GM12878 (cell line): ENCODE measurements at places on chromosomes 4 and X. TPM values are rescaled to one million over a fixed set of nuclear protein-coding genes. Genes with fewer than 3 reads are reported as not detected.

GRCh38 chr4:153639833-153640802 is 44.0 kb upstream of the TLR2 start:
- peaks cover 11% of the 10 kb centered on the region for H3K36me3 ChIP-seq
- H3K27ac ChIP-seq, result no peak overlapping the region
- no peak overlapping the region for H3K4me3 ChIP-seq

- H3K27me3 ChIP-seq, result no peaks in the 10 kb centered on the region
- DNase-seq, result no peak
- no peaks in the 10 kb centered on the region for H3K36me3 ChIP-seq
- H3K27ac ChIP-seq, result no peak overlapping the region
- H3K4me1 ChIP-seq, result no peaks in the 10 kb centered on the region
- H3K4me3 ChIP-seq, result no peak overlapping the region
Observed at GRCh38 chr4:177070533-177071058, 239.1 kb upstream of the NEIL3 start.

DNA sequence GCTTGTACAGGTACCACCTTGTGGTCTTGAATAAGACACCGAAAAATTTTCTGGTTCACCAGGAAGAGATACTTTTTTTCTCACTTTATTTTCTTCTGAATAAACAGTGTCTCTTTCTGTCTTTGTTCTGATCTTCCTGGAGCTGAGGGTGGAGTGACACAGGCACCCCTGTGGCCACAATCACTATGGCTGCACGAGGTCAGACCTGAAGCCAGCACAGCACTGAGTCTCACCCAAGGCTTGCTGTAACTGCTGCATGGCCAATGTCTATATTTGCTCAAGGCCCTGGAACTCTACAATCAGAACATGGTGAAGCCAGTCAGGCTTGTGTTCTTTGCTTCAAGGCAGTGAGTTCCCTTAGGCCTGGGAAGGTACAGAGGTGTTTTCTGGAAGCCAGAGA is 87.2 kb downstream of the GPR174 start:
- H3K4me1 ChIP-seq, result no peaks in the 10 kb centered on the region
- H3K36me3 ChIP-seq, result no peaks in the 10 kb centered on the region
- H3K27me3 ChIP-seq, result no peaks in the 10 kb centered on the region
- DNase-seq, result no peak
- H3K4me3 ChIP-seq, result no peak overlapping the region
- H3K27ac ChIP-seq, result no peak overlapping the region

Gene ZNF157
- 0.11 TPM in 1 of 2 replicates, not detected in the other for total RNA-seq

DNA sequence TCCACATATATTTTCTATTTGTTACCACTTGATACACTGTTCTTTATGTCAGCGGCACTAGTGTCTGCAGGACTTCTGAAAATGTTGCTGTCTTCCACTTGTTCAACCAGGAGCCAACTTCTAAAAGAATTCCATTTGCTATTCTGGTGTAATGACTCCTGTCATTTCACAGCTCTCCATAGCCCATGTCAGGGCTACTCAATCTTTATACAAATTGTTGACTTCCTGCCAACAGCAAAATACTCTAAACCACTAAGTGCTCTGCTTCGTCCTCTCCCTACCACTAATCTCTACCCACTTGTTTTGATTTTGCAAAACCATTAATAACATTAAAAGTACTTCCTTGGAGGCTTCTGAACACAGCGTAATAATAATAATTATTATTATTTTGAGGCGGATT is 7.2 kb downstream of the CTSO start:
- H3K4me1 ChIP-seq, result no peaks in the 10 kb centered on the region
- H3K36me3 ChIP-seq, result no peaks in the 10 kb centered on the region
- no peak for DNase-seq
- H3K27ac ChIP-seq, result no peak overlapping the region
- no peaks in the 10 kb centered on the region for H3K27me3 ChIP-seq

Gene ADGRG4
- not detected in 2 replicates for total RNA-seq

Gene CXCL10
- total RNA-seq, result 1.3 and 2.2 TPM in 2 replicates

Gene PABPC1L2B
- not detected in 2 replicates for total RNA-seq

GRCh38 chr4:95998311-95998710 is 158.4 kb downstream of the PDHA2 start:
- no peaks in the 10 kb centered on the region for H3K4me1 ChIP-seq
- no peak overlapping the region for H3K27ac ChIP-seq
- DNase-seq, result no peak
- H3K36me3 ChIP-seq, result no peaks in the 10 kb centered on the region
- no peak overlapping the region for H3K4me3 ChIP-seq

Gene SYTL4
- total RNA-seq, result 0.74 TPM in 1 of 2 replicates, not detected in the other

Gene NOA1
- 31.6 and 34.0 TPM in 2 replicates for total RNA-seq

DNA sequence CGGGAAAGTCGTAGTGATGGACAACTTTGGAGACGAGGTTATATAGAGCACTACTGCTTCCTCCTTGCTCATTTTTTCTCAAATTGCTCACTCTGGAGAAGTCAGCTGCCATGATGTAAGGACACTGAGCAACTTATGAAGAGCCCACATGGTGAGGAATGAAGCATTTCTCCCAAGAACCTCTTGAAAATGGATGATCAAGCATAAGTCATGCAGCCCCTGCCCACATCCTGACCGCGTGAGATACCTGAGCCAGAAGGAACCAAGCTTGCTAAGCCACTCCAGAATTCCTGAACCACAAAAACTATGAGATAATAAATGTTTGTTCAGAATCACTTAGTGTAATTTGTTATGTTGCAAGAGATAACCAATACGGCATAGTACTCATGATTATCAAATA is 42.8 kb downstream of the PDE5A start:
- H3K36me3 ChIP-seq, result no peaks in the 10 kb centered on the region
- DNase-seq, result no peak

GRCh38 chr4:84110040-84110439 is 389.1 kb downstream of the NKX6-1 start:
- no peaks in the 10 kb centered on the region for H3K4me1 ChIP-seq
- H3K27ac ChIP-seq, result no peak overlapping the region
- H3K36me3 ChIP-seq, result no peaks in the 10 kb centered on the region
- no peaks in the 10 kb centered on the region for H3K27me3 ChIP-seq
- DNase-seq, result no peak
- H3K4me3 ChIP-seq, result no peak overlapping the region

DNA sequence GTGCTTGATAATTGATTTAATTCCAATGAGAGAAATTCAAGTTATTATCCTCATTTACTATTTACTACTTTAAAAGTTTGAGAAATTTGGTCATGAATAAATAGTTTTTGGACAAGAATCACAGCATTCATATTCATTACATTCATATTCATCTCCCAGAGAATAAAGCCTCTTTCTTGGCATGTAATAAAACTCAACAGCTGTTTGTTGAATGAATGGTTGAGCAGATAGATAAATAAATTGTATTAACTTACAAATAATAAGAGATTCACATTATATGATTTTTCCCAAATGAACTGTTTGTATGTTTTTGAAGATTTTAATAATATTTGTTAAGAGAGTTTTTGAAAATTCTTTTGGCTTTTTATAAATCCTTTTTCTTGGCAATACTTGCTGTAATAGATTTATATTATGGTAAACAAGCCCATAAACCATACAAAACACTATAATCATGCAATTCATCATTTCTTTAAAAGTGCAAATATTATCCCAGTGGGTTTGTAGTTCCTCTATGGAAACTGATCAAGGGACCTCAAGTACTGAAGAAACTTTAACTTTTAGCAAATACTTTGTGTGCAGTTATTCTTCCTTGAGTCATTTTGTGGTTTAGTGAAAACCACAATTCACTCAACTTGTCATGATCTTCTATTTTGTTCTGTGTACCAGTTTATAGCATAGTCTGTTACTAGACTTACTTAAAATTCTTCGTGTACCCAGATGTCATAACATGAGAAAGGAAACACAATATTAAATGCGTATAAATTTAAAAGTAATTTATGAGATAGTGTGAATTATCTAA is 371.8 kb downstream of the ADGRL3 start:
- H3K4me1 ChIP-seq, result no peaks in the 10 kb centered on the region
- no peaks in the 10 kb centered on the region for H3K36me3 ChIP-seq
- DNase-seq, result no peak
- no peak overlapping the region for H3K27ac ChIP-seq

DNA sequence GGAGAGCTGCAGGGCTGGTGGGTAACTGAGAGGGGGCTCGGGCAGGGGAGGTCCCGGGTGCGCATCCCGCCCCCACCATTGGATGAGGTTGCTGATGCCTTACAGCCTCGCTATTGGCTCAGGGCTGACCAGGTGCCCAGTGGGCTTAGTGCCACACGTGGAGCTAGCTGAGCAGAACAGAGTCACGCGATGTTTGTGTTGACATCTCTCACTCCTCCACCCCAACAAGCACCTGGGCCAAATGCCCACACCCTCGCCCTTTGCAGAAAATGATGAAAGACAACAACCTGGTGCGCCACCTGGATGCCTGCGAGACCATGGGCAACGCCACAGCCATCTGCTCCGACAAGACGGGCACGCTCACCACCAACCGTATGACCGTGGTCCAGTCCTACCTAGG is 31.8 kb downstream of the ATP2B3 start:
- no peaks in the 10 kb centered on the region for H3K4me1 ChIP-seq
- H3K4me3 ChIP-seq, result no peak overlapping the region
- no peaks in the 10 kb centered on the region for H3K36me3 ChIP-seq
- H3K27me3 ChIP-seq, result no peaks in the 10 kb centered on the region

Gene ADH7
- not detected in 2 replicates for total RNA-seq

DNA sequence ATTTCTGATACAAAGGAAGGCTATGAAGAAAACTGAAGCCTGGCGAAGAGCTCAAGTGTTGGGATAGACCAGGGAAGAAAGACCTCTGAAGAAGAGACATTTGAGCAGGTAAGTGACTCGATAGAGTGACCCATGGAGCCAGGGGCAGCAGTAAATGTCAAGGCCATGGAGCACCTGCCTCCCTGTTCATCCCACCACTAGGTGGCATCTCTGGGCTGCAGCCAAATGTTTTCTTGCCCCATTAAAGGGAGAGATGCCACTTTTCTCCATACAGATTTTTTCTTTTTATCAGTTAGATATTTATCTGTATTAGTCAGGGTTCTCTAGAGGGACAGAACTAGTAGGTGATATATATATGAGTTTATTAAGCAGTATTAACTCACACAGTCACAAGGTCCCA is 4.9 kb upstream of the ZNF81 start:
- H3K27me3 ChIP-seq, result no peaks in the 10 kb centered on the region
- no peak overlapping the region for H3K4me3 ChIP-seq
- no peak for DNase-seq
- no peak overlapping the region for H3K27ac ChIP-seq
- H3K4me1 ChIP-seq, result no peaks in the 10 kb centered on the region
- no peaks in the 10 kb centered on the region for H3K36me3 ChIP-seq

DNA sequence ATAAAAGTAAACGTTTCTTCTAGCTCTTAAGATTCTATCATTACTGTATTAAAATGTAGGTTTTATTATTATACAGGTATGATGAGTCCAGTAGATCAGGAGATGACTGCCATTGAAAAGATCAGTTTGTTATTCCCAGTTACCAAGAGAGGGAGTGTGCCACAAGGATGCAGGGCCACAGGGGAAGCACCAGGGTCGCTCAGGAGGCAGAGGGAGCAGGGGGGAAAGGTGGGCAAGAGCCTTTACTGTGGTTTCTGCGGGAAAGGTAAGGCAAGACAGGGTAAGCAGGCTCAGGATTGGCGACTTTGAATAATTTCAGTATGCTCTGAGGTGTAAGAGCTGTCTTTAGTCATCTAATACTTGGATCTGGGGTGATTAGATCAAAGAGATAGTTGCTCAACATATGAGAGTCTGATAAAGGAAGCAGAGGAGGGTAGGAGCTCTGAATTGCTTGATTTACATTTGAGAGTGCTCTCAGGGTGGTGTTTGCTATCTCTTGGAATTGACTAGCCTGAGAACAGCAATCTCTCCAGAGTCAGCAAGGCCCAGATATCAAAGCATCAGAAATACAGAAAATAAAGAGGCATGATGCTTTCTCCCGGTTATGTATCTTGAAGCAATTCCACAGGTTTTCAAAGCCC is 86.0 kb downstream of the NDST3 start:
- H3K27ac ChIP-seq, result no peak overlapping the region
- DNase-seq, result no peak
- H3K36me3 ChIP-seq, result no peaks in the 10 kb centered on the region
- no peaks in the 10 kb centered on the region for H3K4me1 ChIP-seq
- no peaks in the 10 kb centered on the region for H3K27me3 ChIP-seq

GRCh38 chrX:26918631-26919030 is 544.5 kb downstream of the PPP4R3C start:
- DNase-seq, result no peak
- H3K27me3 ChIP-seq, result no peaks in the 10 kb centered on the region
- H3K27ac ChIP-seq, result no peak overlapping the region
- no peak overlapping the region for H3K4me3 ChIP-seq
- no peaks in the 10 kb centered on the region for H3K36me3 ChIP-seq
- H3K4me1 ChIP-seq, result no peaks in the 10 kb centered on the region

DNA sequence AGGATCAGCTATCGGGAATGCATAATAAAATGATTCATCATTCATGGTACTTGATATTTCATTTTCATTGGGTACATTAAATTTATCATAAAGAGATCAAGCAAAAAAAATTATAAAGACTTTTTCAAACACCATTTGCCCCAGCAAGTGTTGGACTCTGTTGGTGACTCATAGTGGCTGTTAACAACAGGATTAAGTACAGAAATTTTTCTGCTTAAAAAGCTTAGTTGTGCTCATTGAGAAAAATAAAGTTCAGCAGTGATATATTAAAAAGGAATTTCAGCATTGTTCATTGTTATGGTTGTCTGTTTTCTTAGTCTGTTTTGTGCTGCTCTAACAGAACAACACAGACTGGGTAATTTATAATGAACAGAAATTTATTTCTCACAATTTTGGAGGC is 86.2 kb upstream of the PCDH10 start:
- H3K36me3 ChIP-seq, result no peaks in the 10 kb centered on the region
- no peak for DNase-seq
- H3K4me3 ChIP-seq, result no peak overlapping the region

DNA sequence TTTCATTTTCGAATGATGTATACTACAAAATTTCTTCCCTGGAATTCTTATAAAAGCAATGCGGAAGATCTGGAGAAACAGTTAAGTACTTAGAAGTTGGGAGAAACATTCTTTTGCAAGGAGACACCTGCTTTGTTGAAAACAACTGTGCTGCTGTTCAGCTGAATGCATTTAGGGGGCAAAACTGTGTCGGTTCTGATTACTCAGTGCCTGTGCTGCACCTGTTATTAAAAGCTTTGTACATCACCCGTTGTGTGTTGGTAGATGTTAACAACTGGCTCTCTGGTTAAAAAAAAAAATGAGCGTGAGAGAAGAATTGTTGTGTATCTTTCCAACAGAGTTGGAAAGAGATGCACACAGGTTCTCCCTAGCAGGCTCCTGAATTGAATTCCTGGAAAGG is 184.1 kb upstream of the HHIP start:
- H3K36me3 ChIP-seq, result no peaks in the 10 kb centered on the region
- no peaks in the 10 kb centered on the region for H3K27me3 ChIP-seq
- no peaks in the 10 kb centered on the region for H3K4me1 ChIP-seq
- no peak for DNase-seq
- no peak overlapping the region for H3K27ac ChIP-seq

GRCh38 chr4:36043901-36044300 is 200.4 kb downstream of the ARAP2 start:
- DNase-seq, result no peak
- no peaks in the 10 kb centered on the region for H3K4me1 ChIP-seq
- no peak overlapping the region for H3K4me3 ChIP-seq
- H3K27ac ChIP-seq, result no peak overlapping the region
- H3K27me3 ChIP-seq, result no peaks in the 10 kb centered on the region
